Stimulated activated CD8-positive, alpha-beta memory T cell treated with anti-CD3 and anti-CD28 coated beads, Interleukin-7, amount 100 ng/mL, for 4 hours (primary cell): ENCODE measurements at places on chromosomes 7 and 10.

GRCh38 chr10:780536-781524 lies 91.4 kb upstream of the DIP2C start:
- no peak for DNase-seq

GRCh38 chr7:155205368-155206317 lies 92.0 kb upstream of the INSIG1 start:
- peak; percentile 91 for DNase-seq

DNA sequence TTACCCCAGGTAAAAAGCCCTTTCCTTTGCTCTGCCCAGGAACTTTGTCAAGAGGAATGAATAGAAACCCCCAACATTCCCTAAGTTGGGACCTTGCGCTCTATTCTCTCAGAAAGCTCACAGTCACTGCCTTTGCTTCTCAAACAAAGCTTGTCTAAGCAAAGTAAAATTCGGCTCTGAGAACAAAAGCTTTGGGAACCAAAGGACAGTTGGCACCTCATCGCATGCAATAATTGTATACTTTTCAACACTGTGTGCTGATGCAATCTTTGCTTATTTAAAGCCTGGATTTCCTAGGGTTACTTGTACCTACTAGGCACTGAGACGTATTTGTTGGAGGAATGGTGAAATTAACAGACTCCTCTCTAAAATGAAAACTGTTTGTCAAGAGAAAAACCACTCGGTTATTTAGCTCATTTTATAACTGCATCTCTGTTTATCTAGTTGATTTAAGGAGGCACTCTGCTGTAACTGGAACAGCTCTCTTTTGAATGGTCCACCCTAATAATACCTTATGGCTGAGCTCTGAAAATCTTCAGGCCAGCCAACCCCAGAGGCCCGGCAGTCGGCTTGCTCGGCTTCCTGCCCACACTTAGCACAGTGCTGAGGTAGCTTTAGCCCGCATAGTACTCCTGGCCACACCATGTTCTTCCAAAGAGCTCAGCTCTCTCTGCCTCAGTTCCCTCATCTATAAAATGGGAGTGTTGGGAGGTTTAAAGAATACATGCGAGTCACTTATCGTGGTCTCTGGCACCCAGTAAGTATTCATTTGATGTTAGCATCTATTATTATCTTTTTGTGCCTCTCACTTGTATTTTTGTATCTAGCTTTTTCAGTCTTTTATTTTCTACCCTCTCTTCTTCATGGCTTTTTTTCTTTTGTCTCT lies 80.2 kb upstream of the PRR15 start:
- DNase-seq, result no peak

GRCh38 chr10:69820817-69821216 lies 19.1 kb downstream of the COL13A1 start:
- no peak for DNase-seq

- DNase-seq, result no peak
Measured at GRCh38 chr7:151140826-151141225, 26.7 kb downstream of the GBX1 start.

- DNase-seq, result no peak
Measured at GRCh38 chr7:20458521-20458920, 127.8 kb downstream of the ITGB8 start.

- DNase-seq, result no peak
Measured at GRCh38 chr10:92695679-92696605, 6.2 kb downstream of the HHEX start.

GRCh38 chr7:165661-166337 lies 26.6 kb upstream of the FAM20C start:
- DNase-seq, result no peak

- DNase-seq, result no peak
Measured at GRCh38 chr10:101615525-101616116, 27.5 kb downstream of the DPCD start.

GRCh38 chr10:87927091-87927490 lies 63.7 kb downstream of the PTEN start:
- DNase-seq, result no peak

- peak; percentile 13 for DNase-seq
Measured at GRCh38 chr10:103800789-103801540, 54.4 kb downstream of the SH3PXD2A start.

- no peak for DNase-seq
Measured at GRCh38 chr7:707296-708000, 19.1 kb upstream of the DNAAF5 start.

DNA sequence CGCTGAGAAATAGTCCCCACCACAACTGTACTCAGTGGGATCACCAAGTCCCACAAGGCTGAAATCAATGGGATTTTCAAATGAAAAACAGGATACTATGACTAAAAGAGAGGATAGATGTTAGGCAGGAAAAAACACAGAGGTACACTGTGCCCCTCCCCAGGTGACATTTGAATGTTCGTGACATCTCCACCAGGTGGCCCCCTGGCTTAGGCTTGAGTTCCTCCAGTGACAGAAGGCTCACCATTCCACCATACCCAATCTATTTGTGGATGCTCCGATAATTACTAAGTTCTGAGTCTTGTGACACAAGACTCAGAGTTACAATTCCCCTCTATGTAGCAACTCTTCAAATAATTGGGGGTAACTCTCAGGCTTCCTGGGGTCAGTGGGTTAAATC lies 77.5 kb upstream of the KCNMA1 start:
- DNase-seq, result no peak

DNA sequence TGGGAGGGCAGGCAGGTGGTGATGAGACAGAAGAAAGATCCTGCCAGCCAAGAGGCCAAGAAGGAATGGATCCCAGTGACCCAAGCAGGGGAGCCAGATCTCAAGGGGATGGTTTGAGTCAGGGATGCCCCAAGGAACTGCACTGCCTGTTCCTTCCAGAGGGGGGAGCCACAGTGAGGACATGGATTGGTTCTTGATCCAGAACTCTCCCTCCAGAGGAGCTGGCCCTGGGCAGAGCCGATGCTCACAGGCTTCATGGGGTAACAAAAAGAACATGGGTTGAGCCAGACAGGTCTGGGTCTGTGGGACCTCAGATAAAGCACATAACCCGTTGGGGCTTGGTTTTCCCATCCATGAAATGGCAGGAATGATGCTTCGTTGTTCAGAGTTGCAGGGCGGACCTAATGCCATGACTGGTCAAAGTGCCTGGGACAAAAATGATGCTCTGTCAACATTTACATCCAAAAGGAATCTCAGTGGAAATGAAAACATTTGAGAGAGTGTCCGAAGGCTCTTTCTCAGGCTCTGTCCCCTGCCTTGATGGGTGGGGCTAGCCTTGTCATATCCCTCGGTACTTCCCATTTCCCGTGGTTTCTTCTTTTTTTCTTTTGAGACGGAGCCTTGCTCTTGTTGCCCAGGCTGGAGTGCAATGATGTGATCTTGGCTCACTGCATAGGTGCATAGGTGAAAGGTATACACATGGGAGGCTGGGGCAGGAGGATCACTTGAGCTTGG lies 4.7 kb upstream of the DENND2A start:
- DNase-seq, result no peak
